ENCODE measurements at places on chromosomes 1 and 21.

DNA sequence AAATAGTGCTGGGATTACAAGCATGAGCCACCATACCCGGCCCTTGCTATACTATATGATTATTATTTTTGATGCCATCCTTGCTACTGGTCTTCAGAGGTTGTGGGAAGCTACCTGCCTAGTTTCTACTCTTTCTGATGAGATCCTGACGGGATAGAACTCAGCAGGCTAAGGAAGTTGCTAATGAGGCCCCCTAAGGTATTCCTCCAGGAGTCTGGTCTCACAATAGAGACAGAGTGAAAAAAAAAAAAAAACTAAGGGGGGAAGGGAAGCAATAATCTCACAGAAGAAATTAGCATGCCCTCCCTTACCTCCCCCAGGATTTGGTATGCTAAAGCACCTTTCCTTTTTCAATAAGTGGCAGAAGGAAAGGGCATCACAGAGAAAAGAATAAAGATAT lies 17.6 kb downstream of the INTS3 start:
- no peak for DNase-seq

DNA sequence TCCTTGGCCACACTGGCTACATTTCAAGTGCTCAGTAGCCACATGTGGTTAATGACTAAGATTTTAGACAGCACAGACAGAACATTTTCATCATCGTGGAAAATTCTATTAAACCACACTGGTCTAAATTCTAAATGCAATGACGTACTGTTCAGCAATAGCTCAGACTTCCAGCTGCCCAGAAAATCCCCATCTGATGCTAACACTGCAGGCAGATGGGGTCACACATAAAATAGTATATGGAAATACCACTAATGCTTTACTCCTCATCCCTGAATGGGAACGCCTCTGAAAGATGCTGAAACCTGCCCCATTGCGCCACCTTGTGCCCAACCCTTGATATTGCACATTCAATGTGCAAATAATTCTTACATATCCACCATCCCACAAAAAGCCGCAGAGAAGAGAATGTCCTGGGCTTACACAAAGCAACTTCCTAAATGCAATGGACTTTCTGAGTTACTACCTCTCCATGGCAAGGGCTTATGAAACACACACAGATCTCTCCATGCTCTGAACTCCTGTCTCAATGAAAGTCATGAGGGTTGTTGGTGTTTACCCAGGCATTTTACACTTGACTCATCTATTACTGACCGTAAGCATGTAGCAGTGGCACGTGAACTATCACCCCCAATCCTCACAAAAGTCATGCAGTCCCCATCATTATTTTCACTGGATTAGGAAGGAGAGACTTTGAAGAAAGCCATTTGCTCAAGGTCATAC lies 20.3 kb upstream of the SLC5A9 start:
- DNase-seq, result peak; percentile 72

DNA sequence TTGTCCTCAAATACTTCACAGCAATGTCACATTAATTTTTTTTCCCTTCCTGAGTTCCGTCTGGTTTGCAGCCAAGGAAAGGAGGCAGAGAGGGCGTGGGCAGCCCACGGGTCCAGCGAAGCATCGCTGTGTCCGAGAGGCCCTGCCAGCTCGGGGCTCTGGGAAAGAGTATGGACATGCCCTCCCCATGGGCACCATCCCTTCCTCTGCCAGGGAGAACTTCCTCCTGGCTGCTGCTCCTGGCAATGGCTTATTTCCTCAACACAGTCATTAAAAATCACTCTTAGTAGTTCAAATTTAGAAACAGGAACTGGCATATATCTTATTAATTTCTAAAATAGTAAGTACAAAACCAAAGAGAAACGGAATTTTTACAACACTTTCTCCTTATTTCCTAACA lies 115.4 kb downstream of the RIPK4 start:
- DNase-seq, result no peak

DNA sequence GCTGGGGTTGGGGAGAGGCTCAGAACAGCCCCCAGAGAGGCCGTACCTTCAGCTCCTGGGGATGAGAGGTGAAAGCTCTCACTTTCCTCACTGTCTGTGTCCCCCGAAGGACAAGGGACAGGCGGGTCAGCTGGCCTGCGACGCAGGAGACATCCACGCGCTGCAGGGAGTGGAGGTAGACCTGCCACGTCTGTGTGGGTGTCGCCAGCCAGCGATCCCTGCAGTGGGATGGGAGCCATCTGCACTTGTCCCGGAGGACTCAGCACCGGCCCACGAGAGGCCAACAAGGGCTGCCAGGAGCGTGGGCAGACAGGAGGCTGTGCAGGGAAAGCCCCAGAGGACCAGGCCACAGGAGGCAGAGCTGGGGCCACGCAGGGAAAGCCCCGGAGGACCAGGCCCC lies 127.2 kb downstream of the NPHP4 start:
- no peak for DNase-seq

GRCh38 chr1:182784556-182785171 lies 4.9 kb upstream of the NPL start:
- DNase-seq, result no peak

- no peak for DNase-seq
These were observed 128.5 kb downstream of the DNM3 start for GRCh38 chr1:171969813-171970212.

DNA sequence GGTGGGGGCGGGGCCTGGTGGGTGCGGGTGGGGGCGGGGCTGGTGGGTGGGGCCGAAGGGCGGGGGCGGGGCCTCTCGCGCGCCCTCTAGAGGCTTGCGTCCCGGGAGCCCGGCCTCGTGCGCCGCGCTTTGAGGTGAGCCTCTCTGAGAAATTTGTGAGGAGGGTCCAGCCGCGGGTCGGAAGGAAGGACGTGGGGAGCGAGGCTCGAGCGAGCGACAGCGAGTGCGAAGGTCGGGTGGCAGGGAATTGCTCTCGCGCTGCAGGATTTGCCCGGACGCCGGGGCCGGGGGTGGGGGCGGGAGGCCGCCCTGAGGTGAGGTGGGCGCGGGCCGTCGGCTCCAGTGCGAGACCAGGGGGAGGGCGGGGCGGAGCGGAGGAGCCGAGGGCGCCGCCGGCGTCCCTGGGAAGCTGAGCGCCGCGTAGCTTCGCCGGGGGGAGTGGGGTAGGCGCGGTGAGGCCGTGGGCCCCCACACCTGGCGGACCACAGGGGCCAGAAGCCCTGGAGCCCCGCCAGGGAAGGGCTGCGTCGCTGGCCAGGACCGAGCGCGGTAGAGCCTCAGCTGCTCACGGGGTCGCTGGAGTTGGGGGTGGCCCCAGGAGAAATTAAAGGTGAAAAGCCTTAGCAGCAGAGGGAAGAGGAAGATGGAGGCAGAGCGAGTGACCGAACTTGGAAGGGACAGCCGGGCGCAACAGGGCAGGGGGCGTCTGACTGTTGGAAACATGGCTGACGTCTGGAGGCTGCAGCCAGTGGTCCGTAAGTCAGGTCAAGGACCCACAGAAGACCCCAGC lies 754 bp upstream of the LSS start:
- no peak for DNase-seq

DNA sequence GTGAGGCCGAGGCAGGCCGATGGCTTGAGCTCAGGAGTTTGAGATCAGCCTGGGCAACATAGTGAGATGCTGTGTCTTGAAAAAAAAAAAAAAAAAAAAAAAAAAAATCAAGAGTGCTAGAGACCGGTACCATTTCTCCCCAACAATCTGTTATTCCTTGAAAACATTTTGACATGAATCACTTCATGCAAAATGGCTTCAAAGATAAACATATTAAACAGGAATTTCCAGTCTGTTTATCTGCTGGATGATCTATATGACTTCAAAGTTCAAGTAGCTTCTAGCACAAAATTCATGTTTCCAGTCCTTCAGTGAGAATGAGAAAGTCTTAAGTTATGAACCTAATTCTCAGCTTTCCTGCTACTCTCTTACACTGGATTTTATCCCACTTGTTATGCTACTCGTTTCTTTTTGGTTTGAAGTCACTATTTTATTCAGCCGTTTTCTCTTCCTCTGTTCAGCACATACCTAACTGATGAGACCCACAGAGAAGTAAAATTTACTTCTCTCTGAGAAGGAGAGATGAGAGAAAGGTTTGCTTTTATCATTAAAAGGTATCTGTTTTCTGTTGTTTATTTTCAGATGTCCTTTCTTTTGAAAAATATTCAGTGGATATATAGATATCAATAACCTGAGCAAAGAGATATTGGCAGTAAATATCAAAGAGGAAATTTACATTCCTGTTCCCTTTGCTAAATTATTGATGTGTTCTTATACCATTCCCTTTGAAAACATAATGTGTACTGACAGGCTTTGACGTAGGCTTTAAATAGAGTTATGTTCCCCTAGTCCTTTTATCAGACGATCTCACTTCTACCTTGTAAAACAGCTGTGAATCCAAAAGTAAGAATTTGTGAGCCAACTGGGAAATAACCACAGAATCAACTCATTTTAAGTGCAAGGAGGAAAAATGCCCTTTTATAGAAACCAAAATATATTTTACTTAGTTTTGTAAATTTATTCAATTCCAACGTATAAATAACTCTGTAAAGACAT lies 38.2 kb downstream of the CD46 start:
- no peak for DNase-seq

DNA sequence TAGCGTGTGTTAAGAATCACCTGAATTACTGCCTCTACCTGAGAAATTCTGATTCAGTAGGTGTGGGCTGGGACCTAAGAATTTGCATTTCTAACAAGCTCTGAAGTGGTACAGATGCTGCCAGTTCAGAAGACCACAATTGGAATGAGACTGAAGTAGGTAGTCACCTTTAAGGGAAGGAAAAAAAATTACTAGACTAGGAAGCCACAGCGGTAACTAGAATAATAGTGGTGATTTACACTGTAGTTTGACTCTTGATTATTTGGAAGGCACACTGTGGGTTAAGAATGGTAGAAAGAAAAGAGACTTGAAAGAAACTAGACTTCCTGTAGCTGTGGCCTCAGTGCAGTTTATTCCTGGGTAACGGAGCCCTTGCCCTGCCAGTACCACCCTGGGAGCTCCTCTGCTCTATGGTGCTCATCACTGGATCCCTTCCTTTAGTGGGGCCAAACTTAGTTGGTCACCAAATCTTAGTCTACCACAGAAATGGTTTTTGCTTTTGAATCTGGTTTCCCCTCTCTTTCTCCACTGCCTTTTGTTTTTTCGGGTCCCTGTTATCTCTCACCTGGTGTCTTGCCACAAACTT lies 43.6 kb downstream of the ARID1A start:
- DNase-seq, result no peak
